SK-N-SH (cell line): ENCODE measurements at places on chromosomes 4 and X. TPM values are rescaled to one million over a fixed set of nuclear protein-coding genes. Genes with fewer than 3 reads are reported as not detected.

RTL3 gene
- polyA plus RNA-seq = 0.64 and 0.80 TPM in 2 replicates

- DNase-seq = no peak
These were observed 48.2 kb downstream of the EVC2 start for GRCh38 chr4:5660185-5660584.

DNA sequence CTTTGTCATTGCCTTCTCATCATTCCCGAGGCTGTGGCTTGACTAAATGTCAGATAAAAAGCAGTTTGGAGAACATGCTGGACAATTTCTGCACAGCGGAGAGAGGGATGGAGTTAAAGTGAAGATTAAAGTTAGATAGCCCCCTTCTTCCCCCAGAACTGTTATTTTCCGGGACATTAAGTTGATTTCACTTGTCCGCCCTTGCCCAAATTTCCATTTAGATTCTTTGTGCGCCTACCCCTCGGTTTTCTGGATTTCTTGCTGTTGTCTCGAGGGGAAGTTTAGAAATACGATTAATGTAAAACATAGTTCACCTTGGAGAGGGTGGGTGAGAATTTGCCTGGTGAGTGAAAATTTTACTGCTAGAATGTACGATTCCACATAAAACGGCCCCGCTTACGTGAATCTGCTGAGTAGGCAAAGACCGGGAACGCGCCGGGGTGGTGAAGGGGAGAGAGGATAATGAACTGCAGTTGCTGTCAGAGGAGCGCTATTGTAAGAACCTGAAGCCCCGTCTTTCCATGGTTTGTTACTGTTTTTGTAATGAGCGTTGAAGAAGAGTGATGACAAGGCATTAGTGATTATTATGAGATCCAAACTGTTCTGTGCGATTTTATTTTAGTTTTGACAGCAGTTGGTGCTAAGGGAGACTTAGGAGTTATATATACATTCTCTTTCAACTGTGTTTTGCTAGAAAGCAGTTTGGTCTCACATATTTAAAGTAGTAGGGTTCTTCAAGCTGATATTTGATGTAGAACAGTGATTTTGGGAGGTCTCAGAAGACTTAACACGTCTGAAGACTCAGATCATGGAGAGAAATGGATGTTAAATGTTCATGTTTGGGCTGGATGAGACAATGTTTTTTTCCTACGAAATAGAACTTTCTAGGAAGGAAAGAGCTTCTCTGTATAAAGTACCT is 73.0 kb downstream of the AFF1 start:
- DNase-seq = peak; percentile 61

DNA sequence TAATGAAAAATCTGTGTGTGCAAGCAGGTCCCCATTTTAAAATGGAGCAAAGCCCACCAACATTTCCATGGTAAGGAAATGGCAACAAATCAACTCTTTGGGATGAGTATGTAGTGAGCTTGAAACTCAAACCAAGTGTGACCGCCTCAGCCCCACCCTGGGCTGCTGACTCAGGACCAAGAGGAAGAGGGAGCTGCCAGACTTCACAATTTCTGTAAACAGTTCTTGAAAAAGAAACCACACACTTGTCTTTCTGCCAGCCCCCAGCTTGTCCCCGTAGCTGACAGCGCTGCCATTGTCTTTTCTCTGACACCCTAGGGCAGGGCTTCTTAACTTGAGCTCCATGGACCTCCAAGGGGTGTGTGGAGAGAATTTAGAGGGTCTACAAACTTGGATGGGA is 10.3 kb downstream of the RTL5 start:
- no peak for DNase-seq

DNA sequence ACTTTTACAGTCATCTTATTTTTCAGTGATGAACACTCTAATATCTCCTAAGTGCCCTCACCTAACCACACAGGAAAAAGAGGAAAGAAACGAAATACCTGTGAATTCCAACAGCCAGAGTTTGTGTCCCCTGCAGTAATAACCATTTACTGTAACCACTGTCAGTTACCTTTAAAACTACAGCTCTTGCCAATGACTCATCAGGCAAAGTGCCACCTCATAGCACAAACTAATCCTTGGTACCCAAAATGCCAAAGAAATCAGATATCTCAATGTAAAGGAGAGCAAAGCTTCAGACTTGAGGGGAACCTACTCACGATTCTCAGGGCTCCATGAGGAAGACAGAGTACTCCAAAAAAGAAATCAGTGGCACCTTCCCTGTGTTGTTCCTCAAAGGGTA is 146.5 kb downstream of the NDST3 start:
- no peak for DNase-seq

CT55 gene
- polyA plus RNA-seq = 1.5 and 1.9 TPM in 2 replicates

- no peak for DNase-seq
These were observed 14.5 kb downstream of the WDFY3 start for GRCh38 chr4:84952004-84952403.

SH3D19 gene
- polyA plus RNA-seq = 7.1 and 9.6 TPM in 2 replicates

ABCG2 gene
- 0.02 and 0.05 TPM in 2 replicates for polyA plus RNA-seq

ARMCX1 gene
- 9.2 and 9.7 TPM in 2 replicates for polyA plus RNA-seq
